CD4-positive, alpha-beta memory T cell (primary cell): ENCODE measurements at places on chromosomes 12 and 14. TPM values are rescaled to one million over a fixed set of nuclear protein-coding genes. Genes with fewer than 3 reads are reported as not detected.
A peak's percentile ranks its signal among the peaks of the same experiment; 100 is the strongest.

Gene RDH12
- not detected for total RNA-seq

- H3K27ac ChIP-seq, result no peak overlapping the region
- no peak overlapping the region for H3K4me3 ChIP-seq
- no peaks in the 10 kb centered on the region for H3K36me3 ChIP-seq
- no peaks in the 10 kb centered on the region for H3K27me3 ChIP-seq
- DNase-seq, result no peak
- no peaks in the 10 kb centered on the region for H3K4me1 ChIP-seq
Measured at GRCh38 chr12:84974155-84974815, 61.7 kb upstream of the SLC6A15 start.

Gene SPIC
- total RNA-seq, result not detected

DNA sequence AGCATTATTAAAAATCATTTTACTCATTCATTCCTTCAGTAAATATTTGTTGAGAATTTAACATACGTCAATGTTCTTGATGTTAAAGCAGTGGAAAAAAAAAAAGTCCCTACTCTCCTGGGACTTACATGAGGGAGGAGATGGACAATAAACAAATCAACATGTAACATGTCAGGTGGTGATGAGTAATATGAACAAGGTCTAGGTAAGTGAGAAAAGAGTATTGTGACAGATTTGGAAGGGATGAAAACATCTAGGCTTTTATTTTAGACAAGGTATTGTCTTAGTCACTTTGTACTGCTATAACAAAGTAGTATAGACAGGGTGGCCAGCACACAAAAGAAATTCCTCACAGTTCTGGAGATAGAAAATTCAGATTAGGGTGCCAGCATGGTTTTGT, 167.2 kb downstream of the FSCB start:
- DNase-seq, result no peak
- no peaks in the 10 kb centered on the region for H3K27me3 ChIP-seq
- no peaks in the 10 kb centered on the region for H3K4me1 ChIP-seq
- H3K36me3 ChIP-seq, result no peaks in the 10 kb centered on the region
- no peak overlapping the region for H3K27ac ChIP-seq
- no peak overlapping the region for H3K4me3 ChIP-seq

Gene NABP2
- total RNA-seq, result 19.1 TPM

- no peak overlapping the region for H3K27ac ChIP-seq
- DNase-seq, result no peak
- H3K27me3 ChIP-seq, result no peaks in the 10 kb centered on the region
- H3K4me1 ChIP-seq, result no peaks in the 10 kb centered on the region
- no peak overlapping the region for H3K4me3 ChIP-seq
Measured at GRCh38 chr12:113766879-113767878, 198.9 kb downstream of the RBM19 start.

Gene RDH16
- total RNA-seq, result 1.3 TPM

GRCh38 chr12:13347241-13348043, 150.9 kb downstream of the EMP1 start:
- no peak overlapping the region for H3K4me3 ChIP-seq
- H3K36me3 ChIP-seq, result no peaks in the 10 kb centered on the region
- H3K27ac ChIP-seq, result no peak overlapping the region
- H3K4me1 ChIP-seq, result no peaks in the 10 kb centered on the region
- no peak for DNase-seq
- no peaks in the 10 kb centered on the region for H3K27me3 ChIP-seq

- no peaks in the 10 kb centered on the region for H3K27me3 ChIP-seq
- H3K4me1 ChIP-seq, result no peaks in the 10 kb centered on the region
- H3K36me3 ChIP-seq, result no peaks in the 10 kb centered on the region
- no peak for DNase-seq
- H3K27ac ChIP-seq, result no peak overlapping the region
Measured at GRCh38 chr14:103544388-103545218, 15.6 kb downstream of the TRMT61A start.

GRCh38 chr12:4153343-4153892, 120.1 kb upstream of the CCND2 start:
- no peaks in the 10 kb centered on the region for H3K27me3 ChIP-seq
- H3K4me3 ChIP-seq, result no peak overlapping the region
- H3K36me3 ChIP-seq, result no peaks in the 10 kb centered on the region
- no peak for DNase-seq
- peaks cover 47% of the 10 kb centered on the region for H3K4me1 ChIP-seq
- peak overlapping the region; percentile 63 for H3K27ac ChIP-seq

GRCh38 chr14:85711620-85712019, 181.7 kb downstream of the FLRT2 start:
- DNase-seq, result no peak
- no peak overlapping the region for H3K4me3 ChIP-seq
- H3K27ac ChIP-seq, result no peak overlapping the region
- no peaks in the 10 kb centered on the region for H3K27me3 ChIP-seq
- H3K4me1 ChIP-seq, result no peaks in the 10 kb centered on the region

- H3K27ac ChIP-seq, result no peak overlapping the region
- no peak overlapping the region for H3K4me3 ChIP-seq
- H3K4me1 ChIP-seq, result no peaks in the 10 kb centered on the region
- H3K36me3 ChIP-seq, result no peaks in the 10 kb centered on the region
- peak; percentile 30 for DNase-seq
Measured at GRCh38 chr12:104877103-104877705, 80.9 kb downstream of the SLC41A2 start.

DNA sequence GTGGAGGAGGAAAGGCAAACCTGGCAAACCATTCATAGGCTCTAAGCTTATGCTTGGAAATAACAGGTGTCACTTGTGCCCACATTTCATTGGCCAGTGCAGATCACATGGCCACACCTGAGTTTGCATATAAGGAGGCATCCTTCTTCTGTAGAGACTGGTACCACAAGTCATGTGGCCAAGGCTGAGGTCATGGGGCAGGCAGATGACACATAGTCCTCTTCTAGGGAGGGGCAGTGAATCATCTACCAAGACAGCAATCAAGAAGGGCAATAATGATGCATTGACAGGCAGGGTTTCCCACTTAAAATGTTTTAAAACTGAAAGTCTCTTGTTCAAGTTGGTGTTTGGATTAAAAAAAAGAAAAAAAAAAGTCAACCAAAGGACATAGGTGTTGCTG, 77.3 kb downstream of the DAAM1 start:
- H3K4me1 ChIP-seq, result no peaks in the 10 kb centered on the region
- DNase-seq, result no peak
- no peaks in the 10 kb centered on the region for H3K36me3 ChIP-seq
- no peak overlapping the region for H3K27ac ChIP-seq
- no peaks in the 10 kb centered on the region for H3K27me3 ChIP-seq

Gene SUDS3
- total RNA-seq, result 34.8 TPM

- H3K36me3 ChIP-seq, result no peaks in the 10 kb centered on the region
- H3K4me1 ChIP-seq, result no peaks in the 10 kb centered on the region
- H3K4me3 ChIP-seq, result no peak overlapping the region
- no peak for DNase-seq
Measured at GRCh38 chr12:70448371-70448770, 82.3 kb downstream of the KCNMB4 start.

DNA sequence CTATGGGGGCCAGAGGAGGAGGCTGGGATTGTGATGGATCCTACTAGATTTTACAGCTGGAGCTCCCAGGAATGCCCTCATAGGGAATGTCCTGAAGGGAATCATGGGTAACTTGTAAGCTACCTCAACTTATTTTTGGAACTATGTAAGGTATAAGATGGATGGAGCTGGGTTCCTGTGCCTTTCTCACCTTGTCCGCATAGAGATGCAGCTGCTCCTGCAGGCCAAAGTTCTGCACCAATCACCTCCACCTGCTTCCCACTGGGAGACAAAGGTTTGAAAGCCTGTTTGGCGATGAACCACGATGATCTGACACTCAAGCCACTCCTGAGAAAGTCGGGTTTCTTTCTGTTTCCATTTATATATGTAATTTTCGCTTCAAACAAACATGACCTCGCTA, 648 bp upstream of the AKAP5 start:
- H3K27me3 ChIP-seq, result no peaks in the 10 kb centered on the region
- H3K27ac ChIP-seq, result peak overlapping the region; percentile 29
- DNase-seq, result no peak
- peaks cover 36% of the 10 kb centered on the region for H3K4me1 ChIP-seq

Gene ADAMTS20
- not detected for total RNA-seq

- peaks cover 54% of the 10 kb centered on the region for H3K4me1 ChIP-seq
- H3K27me3 ChIP-seq, result no peaks in the 10 kb centered on the region
- H3K4me3 ChIP-seq, result no peak overlapping the region
Measured at GRCh38 chr12:122413516-122414404, 8.7 kb downstream of the CLIP1 start.

Gene NPAS3
- not detected for total RNA-seq

DNA sequence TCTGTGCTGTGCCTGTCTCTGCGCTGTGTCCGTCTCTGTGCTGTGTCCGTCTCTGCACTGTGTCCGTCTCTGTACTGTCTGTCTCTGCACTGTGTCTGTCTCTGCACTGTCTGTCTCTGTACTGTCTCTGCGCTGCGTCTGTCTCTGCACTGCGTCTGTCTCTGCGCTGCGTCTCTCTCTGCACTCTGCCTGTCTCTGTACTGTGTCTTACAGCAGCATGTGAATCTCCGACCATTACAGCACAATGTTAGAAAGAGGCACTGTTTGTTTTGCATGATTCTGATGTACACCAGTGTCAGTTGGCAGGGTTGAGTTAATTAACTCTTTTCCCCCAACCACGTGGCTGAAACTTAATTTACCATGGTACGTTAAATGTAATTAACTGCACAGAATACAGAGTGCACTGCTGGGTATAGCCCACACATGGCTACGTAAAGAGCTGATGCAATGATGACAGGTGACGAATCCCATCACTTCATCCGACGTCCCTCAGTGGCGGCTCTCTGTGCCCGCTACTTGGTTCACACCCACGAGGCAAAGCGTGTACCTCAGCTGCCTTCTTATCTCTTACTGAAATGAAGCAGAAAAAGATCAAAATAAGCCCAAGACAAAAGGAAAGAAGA, 127.7 kb upstream of the SFSWAP start:
- no peaks in the 10 kb centered on the region for H3K36me3 ChIP-seq
- no peaks in the 10 kb centered on the region for H3K27me3 ChIP-seq
- DNase-seq, result no peak
- no peaks in the 10 kb centered on the region for H3K4me1 ChIP-seq
- no peak overlapping the region for H3K27ac ChIP-seq

Gene ACVRL1
- total RNA-seq, result 0.15 TPM

DNA sequence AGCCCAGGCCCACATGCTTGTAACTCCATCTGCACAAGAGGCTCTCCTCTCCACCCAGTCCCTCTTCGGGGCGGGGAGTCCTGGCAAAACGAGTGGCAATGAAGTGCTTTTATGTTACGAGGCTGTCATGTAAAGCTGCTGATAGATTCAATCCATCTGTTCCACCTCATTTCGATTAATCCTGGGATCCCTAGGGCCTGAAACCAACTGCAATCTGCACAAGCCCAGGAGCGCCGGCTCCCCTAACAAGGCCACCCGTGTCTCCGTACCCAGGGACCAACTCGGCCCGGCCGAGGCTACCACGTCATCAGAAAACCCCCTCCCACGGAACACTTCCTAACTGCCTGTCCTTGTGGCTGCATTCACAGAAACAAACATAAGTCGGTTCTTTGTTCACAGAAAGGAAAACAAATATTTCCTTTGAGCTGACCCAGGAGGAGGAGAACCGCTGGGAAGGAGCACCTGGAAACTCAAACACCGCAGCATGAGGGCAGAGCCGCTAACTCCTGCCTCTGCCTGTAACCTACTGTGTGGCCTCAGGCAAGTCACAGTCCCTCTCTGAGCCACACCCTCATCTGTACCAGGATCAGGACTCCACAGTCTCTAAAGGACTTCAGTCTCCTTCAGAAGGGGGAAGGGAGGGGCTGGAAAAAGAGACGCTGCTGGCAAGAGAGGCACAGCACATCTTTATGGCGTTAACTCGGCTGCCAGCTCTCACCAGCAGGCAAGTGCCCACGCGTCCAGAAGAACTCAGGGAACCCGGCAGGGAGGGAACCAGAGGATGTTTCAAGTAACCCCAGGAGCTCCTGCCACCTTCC, 47.8 kb downstream of the CCDC88C start:
- peak overlapping the region; percentile 25 for H3K4me3 ChIP-seq
- peak overlapping the region; percentile 79 for H3K27ac ChIP-seq
- no peak for DNase-seq

Gene A2ML1
- not detected for total RNA-seq

GRCh38 chr12:120013659-120014380, 24.8 kb downstream of the BICDL1 start:
- H3K4me3 ChIP-seq, result no peak overlapping the region
- H3K27me3 ChIP-seq, result no peaks in the 10 kb centered on the region
- peaks cover 72% of the 10 kb centered on the region for H3K4me1 ChIP-seq

Gene LRTM2
- not detected for total RNA-seq

DNA sequence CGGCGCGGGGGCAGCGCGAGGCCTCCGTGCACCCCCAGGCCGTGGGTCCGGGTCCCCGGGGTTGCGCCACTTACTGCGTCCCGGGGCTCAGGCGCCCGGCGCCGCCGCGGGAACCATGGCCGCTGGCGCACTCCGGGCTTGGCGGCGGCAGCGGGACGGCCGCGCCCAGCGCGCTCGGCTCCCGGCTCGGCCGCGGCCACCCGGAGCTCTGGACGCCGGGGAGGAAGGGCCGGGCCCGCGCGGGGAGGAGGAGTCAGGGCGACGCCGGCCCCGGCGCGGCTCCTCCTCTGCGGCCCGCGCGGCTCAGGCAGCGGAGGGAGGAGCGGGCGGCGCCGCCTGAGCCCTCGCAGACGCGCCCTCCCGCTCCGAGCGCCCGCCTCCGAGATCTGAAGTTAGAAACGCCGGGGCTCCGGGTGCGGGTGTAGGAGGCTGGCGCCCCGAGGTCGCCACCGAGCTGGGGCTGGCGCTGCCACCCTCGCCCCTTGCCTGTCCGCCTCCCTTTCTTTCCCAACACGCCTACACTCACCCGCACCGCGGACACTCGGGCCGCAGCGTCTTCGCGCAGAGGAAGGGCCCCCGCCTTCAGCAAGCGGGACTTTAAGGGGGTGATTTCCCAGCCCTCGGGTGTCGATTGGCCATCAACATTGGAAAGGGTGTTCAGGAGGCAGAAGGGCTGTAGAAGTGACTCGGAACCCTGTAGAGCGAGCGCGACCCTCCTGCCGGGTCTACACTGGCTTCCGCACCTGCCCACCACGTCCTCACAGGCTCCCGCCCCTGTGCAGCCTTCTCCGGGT, at the start of gene NIN:
Gene NIN (minus strand): TSS at position 231 of the 794 bp plus-strand sequence. CDS start 9,106 bp downstream, outside the sequence.
- peak; percentile 74 for DNase-seq
- no peaks in the 10 kb centered on the region for H3K27me3 ChIP-seq
- H3K27ac ChIP-seq, result peak within 1 kb of the TSS; percentile 62
- H3K36me3 ChIP-seq, result no peaks in the 10 kb centered on the region
- peak within 1 kb of the TSS; percentile 81 for H3K4me3 ChIP-seq
- H3K4me1 ChIP-seq, result peaks cover 56% of the 10 kb centered on the region

DNA sequence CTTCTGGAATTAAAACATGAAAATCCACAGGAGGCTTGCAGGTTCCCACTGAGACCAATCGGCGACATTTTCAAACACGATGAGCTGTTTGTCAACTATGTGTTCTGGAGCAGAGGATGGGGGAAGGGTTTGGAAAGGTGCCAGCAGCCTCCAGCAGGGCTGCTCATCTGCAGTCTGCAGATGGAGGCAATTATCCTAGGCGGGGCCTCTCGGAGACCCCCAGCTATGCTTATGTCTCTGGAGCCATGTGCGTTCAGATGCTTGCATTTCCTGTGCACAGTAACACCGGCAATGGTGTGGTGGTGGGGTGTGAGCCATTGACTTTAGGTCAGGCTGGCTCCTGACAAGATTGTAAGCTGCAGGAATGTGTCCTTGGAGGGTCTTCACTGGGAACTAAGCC, 51.7 kb downstream of the RPH3A start:
- H3K36me3 ChIP-seq, result no peaks in the 10 kb centered on the region
- no peaks in the 10 kb centered on the region for H3K4me1 ChIP-seq
- H3K27me3 ChIP-seq, result peaks cover 2% of the 10 kb centered on the region
- DNase-seq, result no peak

- H3K4me3 ChIP-seq, result no peak overlapping the region
- no peaks in the 10 kb centered on the region for H3K36me3 ChIP-seq
- peak; percentile 23 for DNase-seq
Measured at GRCh38 chr12:49369411-49370145, 2.3 kb downstream of the SPATS2 start.
